ENCODE measurements at places on chromosomes 2 and 18. TPM values are rescaled to one million over a fixed set of nuclear protein-coding genes. Genes with fewer than 3 reads are reported as not detected.

GRCh38 chr18:48004577-48004976 is 74.1 kb upstream of the SMAD2 start:
- no peak for DNase-seq

GRCh38 chr18:2407961-2408360 is 163.3 kb downstream of the METTL4 start:
- DNase-seq = no peak

- no peak for DNase-seq
These were observed 31.2 kb downstream of the TWIST2 start for GRCh38 chr2:238879043-238879442.

TACR1 gene
- total RNA-seq = 1.1 TPM

SMAD7 gene
- total RNA-seq = 50.0 TPM

TLX2 gene
- 0.56 TPM for total RNA-seq

IGFBP2 gene
- total RNA-seq = 120 TPM

Measured in left colon (tissue), 2 donors.